ENCODE measurements at places on chromosomes 7 and 10.

DNA sequence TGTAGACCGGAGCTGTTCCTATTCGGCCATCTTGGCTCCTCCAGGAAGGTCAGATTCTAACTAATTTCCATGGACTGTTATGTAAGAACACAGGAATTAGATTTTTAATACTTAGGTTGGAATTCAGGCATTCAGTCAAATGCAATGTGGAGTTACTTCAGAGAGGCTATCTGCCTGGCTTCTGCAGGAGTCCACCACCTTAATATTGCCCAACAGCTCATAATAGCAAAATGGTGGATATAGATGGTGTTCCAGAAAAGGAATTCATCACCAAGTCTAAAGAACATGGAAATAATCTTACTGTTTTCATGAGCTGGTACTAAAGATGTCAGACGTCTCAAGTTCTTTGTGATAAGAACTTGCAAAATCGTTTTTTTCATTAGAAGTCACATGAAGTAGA, 39.5 kb downstream of the CRHR2 start:
- DNase-seq: no peak

DNA sequence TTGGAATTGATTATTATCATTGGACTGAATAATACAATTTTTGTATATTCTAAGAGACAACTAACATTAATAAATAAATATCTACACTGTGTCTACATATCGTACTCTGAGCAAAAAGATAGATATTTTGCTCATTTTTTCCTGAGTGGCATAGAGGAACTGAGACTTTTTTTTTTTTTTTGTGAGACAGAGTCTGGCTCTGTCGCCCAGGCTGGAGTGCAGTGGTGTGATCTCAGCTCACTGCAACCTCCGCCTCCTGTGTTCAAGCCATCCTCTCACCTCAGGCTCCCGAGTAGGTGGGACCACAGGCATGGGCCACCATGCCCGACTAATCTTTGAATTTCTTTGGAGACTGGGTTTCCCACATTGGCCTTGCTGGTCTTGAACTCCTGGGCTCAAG, 14.0 kb downstream of the KMT2E start:
- no peak for DNase-seq

- DNase-seq: no peak
Measured at GRCh38 chr7:151836191-151836926, 40.6 kb downstream of the PRKAG2 start.

DNA sequence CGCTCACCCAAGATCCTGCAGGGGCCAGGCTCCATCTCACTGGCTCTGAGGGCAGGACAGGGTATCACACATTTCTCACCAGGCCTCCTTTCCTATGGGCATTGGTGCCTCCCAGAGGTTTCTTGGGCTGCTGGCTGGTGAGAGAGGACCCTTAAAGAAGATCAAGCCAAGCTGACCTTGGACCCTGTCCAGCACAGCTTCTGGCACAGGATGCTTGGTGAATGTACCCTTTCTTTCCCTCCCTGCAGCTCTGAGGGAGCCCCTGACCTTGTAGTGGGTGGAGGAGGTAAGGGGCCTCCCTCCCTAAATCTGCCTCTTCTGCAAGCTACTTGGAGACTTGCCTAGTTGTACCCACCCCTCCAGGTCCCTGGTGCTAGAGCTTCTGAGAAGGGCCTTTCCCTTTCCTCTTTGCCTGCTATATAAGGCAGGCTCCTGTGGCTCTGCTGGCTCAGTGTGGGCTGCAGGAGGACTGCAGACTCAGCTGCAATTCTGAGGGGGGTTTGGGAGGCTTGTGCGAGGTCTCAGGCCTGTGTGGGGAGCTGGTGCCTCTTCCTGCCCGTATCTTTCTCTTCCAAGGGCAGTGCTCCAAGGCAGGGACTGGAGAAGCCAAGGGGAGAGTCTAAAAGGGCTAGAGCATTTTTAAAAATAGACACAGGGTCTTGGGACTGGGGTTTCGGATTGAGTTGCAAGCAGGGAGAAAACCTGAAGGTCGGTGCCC, 11.7 kb upstream of the TRIM8 start:
- DNase-seq: no peak

DNA sequence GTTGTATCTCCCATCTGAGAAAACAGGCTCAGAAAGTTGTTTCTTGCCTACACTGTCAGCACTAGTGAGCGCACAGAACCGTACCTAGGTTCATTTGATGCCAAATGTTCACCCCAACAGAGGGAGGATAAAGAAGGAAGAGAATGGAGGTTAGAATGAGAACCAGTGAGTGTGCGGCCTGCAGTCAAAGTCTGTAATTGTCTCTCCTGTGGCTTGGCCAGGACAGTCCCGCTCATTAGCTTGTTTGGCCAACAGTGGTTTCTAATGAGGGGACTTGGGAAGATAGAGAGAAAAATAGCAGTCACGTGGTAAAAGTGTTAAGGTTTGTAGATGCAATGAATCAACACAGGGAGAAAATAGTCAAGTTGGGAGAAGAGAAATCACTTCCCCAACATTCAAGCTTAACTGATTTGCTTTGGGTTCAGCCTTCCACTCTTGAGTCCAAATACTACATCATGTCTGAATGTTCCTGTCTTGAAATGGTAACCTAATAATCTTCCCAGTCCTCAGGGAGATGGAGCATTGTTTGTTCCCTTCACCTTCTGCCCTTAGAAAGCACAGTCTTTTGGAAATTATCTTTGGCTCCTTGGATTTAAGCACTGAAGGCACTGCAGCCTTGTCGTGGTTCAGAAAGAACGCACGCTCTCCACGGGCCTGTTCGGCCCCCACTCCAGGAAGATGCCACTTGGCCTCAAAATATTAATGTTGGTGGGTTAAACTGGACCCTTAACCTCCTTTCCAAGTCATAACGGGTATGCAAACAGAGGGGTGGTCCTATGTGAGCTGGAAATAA, 360.4 kb upstream of the ZNF32 start:
- DNase-seq: no peak

Data from CD4-positive, alpha-beta T cell treated with Interleukin-12 subunit alpha and Interleukin-12 subunit beta, for 1 hour (primary cell).